ENCODE measurements at places on chromosomes 12 and 14.

DNA sequence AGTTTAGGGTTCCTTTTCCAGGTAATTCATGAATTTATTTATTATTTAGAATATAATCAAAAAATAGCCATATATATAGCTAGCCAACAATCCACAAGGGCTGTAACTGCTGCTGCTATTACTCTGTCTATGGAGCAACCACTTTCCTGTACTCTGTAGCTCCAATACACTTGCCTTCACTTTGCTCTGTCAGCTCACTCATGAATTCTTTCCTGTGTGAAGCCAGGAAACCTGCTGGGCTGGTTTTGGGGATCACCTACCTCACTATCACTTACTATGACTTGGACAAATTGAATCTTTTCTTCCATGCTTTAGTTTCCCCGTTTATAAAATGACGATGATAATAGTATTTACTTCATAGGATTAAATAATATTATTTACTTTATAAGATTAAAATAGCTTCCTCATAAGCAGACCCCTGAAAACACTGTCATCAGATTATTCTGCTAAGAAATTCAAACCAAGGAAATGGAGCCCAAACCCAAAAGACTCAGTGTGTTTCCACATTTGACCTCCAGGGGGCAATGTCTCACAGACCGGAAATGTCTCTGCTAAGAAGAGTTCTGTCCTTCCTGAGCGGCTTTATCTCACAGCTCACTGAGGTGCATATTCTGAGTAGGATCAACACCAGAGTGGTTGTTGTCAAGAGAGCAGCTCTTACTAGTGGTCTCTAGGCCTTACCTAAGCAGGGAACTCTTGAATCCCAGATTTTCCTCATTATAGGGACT lies 457.1 kb downstream of the DAD1 start:
- no peak for DNase-seq

DNA sequence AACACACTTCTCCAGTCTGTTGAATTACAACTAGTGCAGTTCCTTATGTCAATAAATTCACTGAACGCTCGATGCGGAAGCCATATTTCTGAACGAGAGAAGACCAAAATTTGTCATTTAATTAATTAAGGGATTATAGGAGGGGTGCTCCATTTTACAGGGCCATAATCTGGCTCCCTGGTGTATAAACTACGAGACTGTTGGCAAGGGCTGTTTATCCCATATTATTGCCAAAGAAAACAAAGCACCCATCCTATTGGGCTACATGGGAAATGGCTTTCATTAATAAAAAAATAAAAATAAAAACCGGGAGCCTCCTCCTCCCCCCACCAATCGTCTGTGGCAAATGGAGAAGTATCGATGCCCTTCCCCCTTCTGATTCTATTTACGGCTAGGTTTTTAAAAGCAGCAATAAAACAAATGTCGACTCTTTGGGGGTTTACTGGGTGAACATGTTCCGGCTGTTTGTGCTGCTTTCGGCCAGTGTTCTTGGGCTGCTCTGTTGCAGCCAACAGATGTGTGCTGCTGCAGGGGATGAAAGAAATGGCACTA lies 24.8 kb downstream of the ATF7 start:
- DNase-seq = no peak

- DNase-seq = no peak
These were observed 23.2 kb downstream of the CCDC177 start for GRCh38 chr14:69551511-69551910.

- no peak for DNase-seq
These were observed 365 bp upstream of the TPI1 start for GRCh38 chr12:6866920-6867412.

GRCh38 chr12:120121766-120122293 lies 5.3 kb upstream of the RAB35 start:
- no peak for DNase-seq

- DNase-seq = no peak
These were observed 11.7 kb downstream of the ITPR2 start for GRCh38 chr12:26821212-26821701.

GRCh38 chr12:33703221-33703620 lies 263.6 kb upstream of the SYT10 start:
- no peak for DNase-seq

DNA sequence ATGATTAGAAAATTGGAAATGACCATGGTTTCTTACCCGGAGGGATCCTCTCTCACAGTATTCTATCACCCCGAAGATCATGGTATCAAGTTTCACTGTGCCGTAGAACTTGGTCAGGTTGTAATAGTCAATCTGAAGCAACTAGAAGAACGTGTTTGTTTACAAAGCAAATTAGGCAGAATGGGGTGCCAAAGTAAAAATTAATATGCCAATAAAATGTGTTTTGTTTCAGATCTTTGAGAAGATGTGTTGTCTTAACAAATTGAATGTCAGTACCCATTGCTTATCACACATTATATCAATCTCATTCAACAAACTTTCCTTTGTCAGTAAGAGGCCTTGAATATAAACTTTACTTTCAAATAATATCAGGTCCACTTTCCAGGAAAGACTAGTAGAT lies 45.0 kb downstream of the GUCY2C start:
- DNase-seq = no peak

GRCh38 chr14:31362746-31363145 lies 57.6 kb downstream of the HEATR5A start:
- DNase-seq = no peak

DNA sequence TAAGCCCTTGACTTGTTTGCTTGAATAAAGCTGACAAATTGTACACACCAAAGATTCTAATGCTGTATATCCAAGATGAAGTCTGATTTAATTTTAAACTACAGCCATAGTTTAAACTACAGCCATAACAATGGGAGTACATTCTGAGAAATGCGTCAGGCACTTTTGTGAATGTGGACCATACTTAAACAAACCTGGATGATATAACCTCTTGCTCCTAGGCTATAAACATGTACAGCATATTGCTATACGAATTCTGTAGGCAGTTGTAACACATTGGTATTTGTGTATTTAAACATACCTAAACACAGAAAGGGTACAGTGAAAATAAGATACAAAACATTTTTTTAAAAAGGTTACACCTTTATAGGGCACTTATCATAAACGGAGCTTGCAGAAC lies 59.4 kb upstream of the KCNMB4 start:
- DNase-seq = no peak

DNA sequence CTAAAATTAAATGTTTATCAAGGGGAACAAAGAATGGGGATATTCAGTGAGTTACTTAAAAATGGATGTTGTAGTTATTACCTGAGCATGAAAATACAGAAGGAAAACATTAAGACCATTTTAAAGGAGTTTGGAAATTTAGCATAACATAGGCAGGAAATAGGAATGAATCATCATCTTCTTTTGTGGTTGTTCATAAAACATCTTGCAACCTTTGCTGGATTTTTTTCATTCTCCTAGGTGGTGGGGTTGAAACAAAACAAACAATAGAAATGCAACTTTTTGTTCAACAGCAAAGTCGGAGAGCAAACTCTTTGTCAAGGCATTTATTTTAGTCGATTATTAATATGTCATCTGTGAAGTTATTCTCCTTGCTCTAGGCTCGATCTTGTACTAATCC lies 275.1 kb downstream of the IPO8 start:
- no peak for DNase-seq

DNA sequence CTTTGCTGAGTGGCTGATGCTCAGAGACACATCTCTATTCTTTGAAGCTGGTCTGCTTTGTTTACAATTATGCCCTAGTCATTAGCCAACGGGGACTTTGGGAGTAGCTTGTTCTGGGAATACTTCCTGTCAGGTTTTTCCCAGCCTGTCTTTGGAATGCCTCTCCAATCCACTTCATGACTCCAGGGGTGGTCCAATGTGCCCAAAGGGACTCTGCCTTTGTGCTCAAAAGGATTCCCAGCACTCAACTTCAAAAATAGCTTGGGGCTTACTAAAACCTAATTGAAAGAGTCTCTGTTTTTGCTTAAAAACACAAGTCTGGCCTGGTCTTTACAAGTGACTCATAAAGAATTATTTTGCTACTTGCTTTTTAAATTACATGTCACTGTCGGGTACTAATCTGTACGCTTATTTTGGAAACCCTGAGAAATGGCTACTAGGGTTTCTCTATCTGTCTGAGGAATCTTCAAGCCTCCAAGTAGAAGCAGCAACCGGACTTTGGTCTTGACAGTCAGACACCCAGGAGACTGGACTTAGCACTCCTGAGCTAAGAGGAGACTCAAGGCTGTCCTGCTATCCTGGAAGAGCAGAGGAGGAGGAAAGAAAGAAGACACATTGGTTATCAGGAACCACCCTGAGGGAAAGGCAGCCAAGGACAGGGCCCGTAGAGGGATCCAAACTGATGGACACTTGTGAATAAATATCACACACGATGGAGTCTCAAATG lies 20.7 kb downstream of the PHLDA1 start:
- no peak for DNase-seq

- no peak for DNase-seq
These were observed 104.3 kb upstream of the TMCC3 start for GRCh38 chr12:94754653-94755052.

DNA sequence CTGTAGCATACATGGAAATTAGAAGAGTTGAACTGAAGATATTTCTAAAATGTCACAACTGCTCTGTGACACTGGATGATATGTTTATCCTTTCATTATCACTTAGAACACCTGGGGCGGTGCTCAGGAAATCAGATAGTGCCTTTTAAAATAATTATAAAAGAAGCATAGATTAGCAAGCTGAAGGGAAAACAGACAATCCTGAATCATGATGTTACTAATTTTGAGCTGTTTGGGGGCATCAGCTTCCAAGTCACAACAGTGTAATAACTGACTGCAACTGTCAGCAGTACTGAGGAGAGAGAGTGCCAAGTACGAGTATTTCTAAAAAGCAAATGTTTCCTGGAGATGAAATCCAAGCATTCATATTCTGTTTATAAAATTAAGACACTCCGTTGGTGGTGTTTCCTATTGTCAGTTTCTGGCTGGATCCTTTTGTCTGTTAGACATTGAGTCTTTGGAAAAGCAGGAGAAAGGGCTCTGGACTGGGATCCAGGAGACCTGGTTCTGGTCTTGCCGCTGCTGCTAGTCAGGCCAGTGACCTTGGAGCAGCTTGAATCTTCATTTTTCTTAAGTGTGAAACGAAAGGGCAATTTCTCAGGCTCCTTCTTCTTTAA lies 380.1 kb downstream of the EGLN3 start:
- DNase-seq = no peak

DNA sequence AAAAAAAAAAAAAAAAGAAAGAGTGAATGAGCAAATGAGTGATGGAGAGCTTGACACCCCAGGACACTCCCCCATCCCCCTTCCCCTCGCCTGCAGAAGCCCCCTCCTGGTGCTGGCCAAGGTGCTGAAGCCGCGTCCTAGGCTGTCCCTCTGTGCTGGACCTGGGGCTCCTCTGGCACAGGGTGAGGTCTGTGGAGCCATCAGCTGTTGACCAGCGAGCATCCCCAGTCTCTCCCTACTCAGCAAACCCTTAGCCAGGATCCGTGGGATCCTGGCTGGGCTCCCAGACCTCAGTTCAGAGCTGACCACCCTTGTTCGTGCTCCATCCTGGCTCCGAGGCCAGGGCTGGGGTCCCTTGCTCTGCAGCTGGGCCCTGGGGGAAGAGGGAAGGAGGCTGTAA lies 5.4 kb upstream of the KIF26A start:
- no peak for DNase-seq

DNA sequence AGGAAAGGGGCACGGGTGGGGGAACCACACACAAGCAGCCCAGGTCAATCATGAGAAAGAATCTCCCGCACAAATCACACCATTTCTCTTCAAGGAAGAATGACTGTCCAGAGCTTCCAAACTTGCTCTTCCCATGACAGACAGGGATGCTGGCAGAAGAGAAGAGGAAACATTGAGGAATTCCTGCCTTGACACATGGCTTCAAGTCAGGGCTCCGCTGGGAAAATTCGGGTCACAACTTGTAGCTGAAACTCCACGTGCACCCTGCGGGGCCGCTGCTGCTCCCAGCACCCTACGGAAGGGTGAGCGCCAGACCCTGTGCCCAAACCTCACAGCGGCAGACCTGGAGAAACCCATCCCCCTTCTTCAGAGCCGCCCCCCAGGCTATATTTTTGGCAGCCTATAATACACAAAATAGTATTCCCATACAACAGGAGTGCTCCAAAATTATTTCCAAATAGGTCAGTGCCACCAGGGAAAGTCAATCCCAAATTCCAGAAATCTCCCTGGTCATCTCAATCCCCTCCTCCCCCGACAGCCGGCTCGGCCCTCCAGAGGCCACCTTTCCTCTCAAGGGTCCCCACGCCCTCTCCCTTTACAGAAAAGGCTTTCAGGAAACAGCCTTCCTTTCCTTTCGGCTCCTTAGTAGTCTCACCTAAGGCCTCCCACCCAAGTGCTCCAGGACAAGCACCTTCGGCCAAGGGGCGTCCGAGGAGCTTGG lies 1.3 kb downstream of the TMEM132D start:
- no peak for DNase-seq

DNA sequence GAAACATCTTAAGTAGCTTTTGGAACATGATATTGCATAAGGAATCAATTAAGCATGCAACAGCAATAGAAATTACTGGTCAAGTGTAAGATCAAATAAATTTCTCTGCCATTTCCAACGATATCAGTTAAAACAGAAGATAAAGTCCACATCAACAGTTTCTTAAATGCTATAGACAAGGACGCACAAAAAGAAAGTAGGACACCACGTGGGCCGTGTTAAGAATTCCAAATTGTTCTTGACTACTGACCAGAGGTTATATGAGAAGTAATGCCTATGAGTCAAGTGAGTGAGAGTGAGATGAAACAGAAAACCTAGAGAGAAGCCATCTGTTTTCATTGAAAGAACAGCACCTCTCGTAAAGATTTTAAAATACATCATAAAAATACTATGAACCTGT lies 318.2 kb downstream of the TMEM117 start:
- no peak for DNase-seq

- DNase-seq = no peak
These were observed 12.1 kb upstream of the NXPH4 start for GRCh38 chr12:57204454-57204853.

- no peak for DNase-seq
These were observed 51.0 kb downstream of the MAGOHB start for GRCh38 chr12:10562306-10562933.

DNA sequence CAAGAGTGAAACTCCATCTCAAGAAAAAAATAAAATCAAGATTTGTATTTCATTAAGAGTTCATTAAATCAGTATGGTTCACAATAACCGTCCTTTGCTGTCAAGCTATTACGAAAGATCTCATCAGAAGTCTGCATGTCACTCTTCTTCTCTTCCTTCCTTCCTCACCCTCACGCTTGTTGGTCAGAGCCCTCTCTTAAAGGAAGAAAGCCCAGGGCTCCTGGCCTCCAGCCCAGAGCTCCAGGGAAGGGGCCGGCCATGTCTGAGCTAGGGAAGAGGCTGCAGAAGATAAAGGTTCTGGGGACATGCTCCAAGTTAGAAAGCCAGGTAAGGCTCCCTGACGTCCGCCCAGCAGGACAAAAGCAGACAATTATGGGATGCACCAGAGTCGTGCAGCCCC lies 43.1 kb upstream of the DLK1 start:
- DNase-seq = no peak

- no peak for DNase-seq
These were observed 21.4 kb upstream of the KCNK13 start for GRCh38 chr14:90040411-90040810.

GRCh38 chr14:66440801-66441200 lies 45.4 kb upstream of the CCDC196 start:
- DNase-seq = no peak

- no peak for DNase-seq
These were observed 254.7 kb downstream of the IPO8 start for GRCh38 chr12:30440826-30441602.

- no peak for DNase-seq
These were observed 10.6 kb downstream of the GRIP1 start for GRCh38 chr12:66668311-66668710.

Data from T-helper 2 cell (primary cell).